ENCODE measurements at places on chromosomes 11 and 22.

- no peak for DNase-seq
Observed at GRCh38 chr11:117822074-117823033, 2.2 kb downstream of the FXYD2 start.

- peak; percentile 55 for DNase-seq
Observed at GRCh38 chr11:75328426-75329277, 22.8 kb downstream of the ARRB1 start.

- no peak for DNase-seq
Observed at GRCh38 chr11:12968101-12968500, 41.0 kb upstream of the RASSF10 start.

DNA sequence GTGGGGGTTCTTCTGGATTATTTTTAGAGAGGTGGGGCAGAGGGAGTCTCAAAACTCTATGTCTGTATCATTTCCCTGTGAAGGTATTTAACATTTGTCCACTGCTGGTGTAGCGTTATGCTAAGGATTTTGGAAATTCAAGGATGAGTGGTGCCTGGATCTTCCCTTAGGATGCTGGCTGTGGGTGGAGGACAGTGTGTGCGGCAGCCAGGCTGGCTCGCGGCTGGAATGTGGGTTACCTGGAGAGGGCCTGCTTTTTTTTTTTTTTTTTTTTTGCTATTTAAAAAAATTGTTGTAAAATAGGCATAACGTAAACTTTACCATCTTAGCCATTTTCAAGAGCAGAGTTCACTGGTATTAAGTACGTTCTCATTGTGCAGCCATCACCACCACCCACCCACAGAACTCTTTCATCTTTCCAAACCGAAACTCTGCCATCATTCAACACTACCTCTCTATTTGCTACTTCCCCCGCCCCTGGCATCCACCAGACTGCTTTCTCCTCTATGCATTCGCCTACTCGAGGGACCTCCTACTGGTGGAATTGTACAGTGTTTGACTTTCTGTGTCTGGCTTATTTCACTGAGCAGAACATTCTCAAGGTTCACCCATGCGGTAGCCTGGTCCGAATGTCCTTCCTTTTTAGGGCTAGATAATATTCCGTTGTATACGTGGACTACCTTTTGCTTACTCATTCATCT is 67.1 kb downstream of the PARVB start:
- no peak for DNase-seq

DNA sequence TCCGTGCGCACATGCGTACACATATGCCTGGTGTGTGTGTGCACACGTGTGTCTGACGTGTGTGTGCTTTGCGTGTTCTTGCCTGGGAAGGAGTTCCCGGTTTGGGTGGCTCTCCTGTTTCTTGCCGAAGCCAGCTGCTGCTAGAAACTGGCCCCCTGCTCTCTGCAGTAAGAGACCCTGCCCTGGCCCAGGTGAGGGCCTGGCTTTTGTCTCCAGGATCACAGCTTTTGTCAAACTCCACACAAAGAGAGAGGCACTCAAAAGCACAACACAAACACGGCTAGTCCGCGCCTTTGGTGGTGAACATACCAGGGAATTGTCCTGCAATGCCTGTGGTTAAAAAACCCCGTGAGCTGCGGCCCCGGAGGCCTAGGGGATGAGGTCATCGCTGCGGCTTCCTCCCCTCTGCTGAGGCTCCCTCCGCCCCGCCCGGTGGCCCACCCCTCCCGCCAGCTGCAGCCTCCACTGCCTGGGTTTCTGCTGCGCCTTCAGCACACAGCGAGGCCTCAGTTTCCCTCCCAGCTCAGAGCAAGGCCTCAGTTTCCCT is 88.9 kb downstream of the KCNQ1 start:
- DNase-seq: no peak

- no peak for DNase-seq
Observed at GRCh38 chr11:35236667-35237003, 97.7 kb downstream of the CD44 start.
